Non-pigmented ciliary epithelial cell (primary cell): ENCODE measurements at places on chromosomes 12 and 14.

DNA sequence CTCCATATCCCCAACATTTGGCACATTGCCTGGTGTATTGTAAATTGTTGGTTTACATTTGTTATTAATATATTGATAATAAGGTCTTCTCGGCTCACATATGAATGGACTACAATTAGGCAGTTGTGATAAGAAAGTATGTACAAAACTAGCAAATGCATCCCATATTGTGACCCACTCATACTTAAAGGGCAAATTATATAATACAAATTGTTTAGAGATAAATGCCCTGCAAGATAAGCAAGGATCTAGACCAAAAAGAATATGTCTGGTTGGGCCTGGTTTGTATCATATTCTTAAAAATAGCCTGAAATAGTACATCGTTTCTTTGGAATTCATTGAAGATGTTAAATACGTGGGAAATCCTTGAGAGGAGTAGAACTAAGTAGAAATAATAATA lies 151.3 kb downstream of the CNTN1 start:
- no peak for DNase-seq

DNA sequence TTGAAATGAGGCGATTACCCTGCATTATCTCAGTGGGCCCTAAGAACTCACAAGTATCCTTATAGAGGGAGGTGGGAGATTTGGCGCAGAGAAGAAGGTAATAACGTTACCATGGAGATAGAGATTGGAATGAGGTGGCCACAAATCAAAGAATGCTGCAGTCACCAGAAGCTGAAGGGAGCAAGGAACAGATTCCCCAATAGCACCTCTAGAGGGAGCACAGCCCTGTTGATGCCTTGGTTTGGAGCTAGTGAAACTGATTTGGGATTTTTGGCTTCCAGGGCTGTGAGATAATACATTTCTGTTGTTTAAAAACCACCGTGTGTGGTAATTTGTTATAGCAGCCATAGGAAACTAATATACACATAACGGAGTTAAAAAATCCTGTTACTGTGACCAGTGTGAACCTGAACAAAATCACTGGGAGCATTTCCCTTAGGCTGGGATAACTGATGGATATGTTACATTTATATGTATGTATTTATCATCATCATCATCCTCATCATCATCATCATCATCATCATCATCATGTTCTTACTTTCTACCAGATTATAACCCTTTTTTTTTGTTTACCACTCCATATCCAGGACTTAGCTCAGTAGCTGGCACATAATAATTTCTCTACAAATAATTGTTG lies 100.3 kb downstream of the LIN7A start:
- DNase-seq, result peak; percentile 44

- no peak for DNase-seq
Measured at GRCh38 chr14:88044444-88044758, 39.5 kb downstream of the GPR65 start.

- DNase-seq, result no peak
Measured at GRCh38 chr12:2460051-2460670, 334.6 kb upstream of the FKBP4 start.

DNA sequence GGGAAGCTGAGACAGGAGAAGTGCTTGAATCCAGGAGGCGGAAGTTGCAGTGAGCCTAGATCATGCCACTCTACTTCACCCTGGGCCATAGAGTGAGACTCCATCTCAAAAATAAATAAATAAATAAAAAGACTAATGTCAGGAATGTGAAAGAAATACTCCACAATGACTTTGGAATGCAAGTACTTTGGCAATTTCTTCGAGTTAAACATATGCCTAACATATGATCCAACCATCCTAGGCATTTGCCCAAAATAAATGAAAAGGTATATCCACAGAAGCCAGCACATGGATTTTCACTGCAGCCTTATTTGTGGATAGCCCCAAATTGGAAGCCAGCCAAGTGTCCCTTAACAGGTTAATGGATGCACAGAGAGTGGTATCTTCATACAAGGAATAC lies 357.9 kb upstream of the TMEM132C start:
- DNase-seq, result no peak

GRCh38 chr12:92493816-92494215 lies 209.0 kb upstream of the PLEKHG7 start:
- no peak for DNase-seq

- no peak for DNase-seq
Measured at GRCh38 chr14:31568161-31568560, 7.0 kb downstream of the NUBPL start.

DNA sequence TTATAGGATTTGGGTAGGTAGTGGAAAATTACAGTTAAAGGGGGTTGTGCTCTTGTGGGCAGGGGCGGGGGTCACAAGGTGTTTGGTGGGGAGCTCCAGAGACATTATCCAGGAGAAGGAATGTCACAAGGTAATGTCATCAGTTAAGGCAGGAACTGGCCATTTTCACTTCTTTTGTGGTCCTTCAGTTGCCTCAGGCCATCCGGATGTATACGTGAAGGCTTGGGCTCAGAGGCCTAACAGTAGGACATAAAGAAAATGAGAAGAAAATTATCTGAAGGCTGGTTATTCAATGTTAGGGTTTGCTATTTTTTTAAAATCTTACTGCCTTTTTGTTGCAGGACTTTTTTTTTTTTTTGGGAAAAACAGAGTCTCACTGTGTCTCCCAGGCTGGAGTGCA lies 2.5 kb upstream of the PSEN1 start:
- no peak for DNase-seq

GRCh38 chr14:70340002-70340401 lies 19.5 kb downstream of the COX16 start:
- DNase-seq, result no peak

GRCh38 chr12:113820842-113821241 lies 145.3 kb downstream of the RBM19 start:
- no peak for DNase-seq
